Stimulated activated CD4-positive, alpha-beta T cell treated with anti-CD3 and anti-CD28 coated beads, TNF-alpha, amount 100 ng/mL, for 1 hour (primary cell): ENCODE measurements at places on chromosomes 5 and 9.

GRCh38 chr9:92224177-92224576 lies 69.3 kb downstream of the IARS1 start:
- DNase-seq, result no peak

GRCh38 chr9:118558026-118558425 lies 811.2 kb downstream of the BRINP1 start:
- DNase-seq, result no peak

DNA sequence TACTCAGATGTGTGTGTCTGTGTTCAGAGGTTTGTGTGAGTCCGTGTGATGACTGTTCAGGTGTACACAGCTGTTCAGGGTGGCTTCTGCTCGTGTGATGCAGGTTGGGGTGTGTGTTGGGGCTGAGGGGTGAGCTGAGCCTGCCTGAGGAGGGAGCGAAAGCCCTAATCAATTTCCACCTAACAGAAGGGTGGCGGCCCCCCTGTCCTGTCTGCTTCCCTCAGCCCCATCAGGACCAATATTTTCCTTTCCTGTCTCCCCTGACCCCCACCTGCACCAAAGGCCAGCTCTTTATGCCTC lies 30.2 kb downstream of the LHX2 start:
- no peak for DNase-seq

DNA sequence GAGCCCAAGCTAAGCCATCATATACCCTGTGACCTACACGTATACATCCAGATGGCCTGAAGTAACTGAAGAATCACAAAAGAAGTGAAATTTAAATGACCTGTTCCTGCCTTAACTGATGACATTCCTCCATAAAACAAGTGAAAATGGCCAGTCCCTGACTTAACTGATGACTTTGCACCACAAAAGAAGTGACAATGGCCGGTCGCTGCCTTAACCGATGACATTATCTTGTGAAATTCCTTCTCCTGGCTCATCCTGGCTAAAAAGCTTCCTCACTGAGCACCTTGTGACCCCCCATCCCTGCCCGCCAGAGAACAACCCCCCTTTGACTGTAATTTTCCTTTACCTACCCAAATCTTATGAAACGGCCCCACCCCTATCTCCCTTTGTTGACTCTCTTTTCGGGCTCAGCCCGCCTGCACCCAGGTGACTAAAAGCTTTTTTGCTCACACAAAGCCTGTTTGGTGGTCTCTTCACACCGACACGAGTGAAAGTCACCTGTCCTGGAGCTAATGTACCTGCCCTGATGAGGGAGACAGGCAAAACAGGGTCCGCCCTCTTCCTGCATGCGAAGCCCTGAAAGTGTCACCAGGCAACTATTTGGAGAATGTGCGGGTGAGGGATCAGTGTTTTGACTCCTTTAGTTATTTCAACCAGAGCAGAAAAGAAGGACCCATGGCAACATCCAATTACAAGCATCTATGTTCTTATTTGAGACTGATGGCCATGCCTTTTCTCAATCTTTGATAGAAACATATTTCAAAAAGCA lies 266.1 kb downstream of the SMARCA2 start:
- DNase-seq, result no peak

DNA sequence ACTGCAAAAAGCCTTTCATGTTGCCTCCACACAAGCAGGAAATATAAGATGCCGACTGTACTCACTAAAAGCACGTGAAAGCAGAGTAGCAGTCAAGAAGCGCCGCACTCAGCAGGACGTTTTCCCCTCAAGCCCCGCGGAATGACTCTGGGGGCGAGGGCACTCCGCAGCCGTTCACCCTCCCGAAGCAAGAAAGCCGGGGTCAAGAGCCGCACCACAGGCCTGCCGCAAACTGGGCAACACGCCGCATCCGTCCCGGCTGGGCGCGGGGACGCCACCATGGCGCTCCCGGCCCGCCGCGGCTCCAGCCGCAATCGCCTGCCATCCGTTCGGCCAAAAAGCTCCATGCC lies 364 bp downstream of the RPS6 start:
- no peak for DNase-seq
